ENCODE measurements at places on chromosomes 4 and X.

DNA sequence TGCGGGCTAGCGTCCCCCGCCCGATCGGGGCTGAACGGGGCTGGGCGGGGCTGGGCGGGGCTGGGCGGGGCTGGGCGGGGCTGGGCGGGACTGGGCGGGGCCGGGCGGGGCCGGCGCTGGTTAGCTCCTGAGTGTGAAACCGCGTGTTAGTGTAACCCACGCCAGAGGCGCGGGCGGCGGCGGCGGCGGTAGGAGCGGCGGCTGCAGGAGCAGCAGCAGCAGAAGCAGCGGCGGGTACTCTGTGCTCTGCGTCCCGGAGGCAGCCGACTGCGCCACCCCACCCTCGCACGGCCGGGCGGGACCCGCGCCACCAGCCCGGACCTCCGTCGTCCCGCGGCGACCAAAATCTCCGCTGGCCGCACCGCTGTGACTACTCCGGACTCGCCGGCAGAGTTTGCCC lies 128.1 kb downstream of the LAS1L start:
- DNase-seq: no peak

DNA sequence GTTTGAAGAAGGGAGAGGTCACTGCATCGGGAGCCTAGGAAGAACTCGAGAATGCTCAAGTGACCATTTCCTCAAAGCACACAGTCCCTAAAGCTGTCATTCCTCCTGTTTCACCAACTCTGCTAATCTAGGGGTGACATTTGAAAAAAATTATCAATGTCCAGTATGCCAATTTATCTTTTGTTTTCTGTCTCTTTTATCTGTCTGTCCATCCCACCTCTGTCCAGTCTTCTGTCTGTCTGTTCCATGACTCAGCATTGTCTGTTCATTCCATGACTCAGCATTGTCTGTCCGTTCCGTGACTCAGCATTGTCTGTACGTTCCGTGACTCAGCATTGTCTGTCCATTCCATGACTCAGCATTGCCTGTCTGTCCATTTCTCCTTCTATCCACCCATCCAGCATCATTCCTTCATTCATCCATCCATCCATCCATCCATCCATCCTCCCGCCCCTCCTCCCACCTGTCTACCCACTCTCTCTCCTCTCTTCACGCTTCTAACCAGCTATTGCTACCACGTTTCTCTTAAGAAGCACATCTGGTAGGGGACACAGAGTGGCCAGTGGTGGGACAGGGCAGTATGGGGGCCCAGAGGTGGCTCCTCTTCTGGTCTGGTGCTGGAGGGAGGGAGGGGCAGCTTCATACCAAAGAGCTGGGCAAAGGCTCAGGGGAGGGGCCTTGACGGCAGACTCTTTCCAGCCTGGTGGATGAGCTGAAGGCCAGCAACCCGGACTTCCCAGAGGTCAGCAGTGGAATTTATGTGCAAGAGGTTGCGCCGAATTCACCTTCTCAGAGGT lies 34.1 kb downstream of the HTRA3 start:
- DNase-seq: no peak

DNA sequence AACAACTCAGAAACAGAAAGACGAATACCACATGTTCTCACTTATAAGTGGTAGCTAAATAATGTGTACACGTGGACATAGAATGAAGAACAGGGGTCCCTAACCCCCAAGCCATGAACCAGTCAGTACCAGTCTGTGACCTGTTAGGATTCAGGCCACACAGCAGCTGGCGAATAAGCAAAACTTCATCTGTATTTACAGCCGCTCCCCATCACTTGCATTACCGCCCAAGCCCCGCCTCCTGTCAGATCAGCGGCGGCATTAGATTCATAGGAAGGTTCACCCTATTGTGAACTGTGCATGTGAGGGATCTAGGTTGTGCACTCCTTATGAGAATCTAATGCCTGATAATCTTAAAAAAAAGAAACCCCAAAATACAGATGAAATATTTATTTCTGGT lies 1128.7 kb downstream of the NLGN4X start:
- no peak for DNase-seq

DNA sequence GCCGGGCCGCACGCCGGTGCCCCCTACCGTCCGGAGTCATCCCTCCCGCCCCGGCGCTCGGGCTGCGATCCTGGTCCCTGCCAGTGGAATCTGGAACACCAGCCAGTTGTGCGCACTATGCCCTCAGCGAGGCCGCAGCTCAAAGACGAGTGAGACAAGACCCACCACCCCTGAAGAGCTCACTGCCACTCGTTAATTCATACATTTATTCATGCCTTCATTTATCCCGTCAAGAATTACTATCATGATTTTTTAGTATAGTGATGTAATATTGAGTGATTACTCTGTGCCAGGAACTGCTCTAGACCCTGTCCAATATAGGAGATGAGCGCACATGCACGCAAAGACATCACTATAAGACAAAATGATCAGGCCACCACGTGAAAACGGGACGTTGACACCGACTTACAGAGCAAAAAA lies 247 bp upstream of the PPA2 start:
- DNase-seq: no peak

DNA sequence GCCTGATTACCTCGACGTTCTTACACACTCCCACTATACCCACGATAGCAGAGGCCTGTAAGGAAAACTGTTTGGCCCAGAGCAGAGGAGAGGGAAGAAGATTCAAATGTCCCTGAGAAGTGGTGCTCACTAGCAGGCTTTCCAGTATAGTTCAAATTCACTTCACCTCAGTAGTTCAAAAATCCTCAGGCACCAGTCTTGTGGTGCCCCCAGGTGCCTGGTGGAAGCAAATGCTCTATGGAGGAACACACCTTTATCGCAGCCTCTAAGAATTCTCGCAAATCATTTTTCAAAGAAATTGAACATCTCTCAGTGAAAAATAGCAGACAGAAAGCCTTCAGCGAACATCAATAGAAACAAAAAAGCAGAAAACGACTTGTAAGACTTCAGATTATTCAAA lies 12.2 kb upstream of the MTMR1 start:
- no peak for DNase-seq

DNA sequence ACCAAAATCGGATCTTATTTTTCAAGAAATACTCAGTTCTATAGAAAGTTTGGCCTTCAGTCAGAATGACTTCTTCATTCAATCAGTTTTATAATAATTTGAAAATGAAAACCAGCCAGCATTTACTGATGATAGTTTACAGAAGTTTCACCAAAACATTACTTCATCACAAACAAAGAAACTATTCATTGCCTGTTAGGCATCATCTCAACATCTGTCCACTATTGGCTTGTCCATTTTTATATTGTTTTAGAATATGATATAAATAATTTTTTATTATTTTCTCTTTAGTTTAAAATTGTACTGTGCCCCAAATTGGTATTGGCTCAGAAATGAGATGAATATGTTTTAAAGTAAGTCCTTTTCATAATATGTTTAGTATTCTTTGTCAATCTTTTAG lies 38.4 kb downstream of the FAT4 start:
- DNase-seq: no peak

DNA sequence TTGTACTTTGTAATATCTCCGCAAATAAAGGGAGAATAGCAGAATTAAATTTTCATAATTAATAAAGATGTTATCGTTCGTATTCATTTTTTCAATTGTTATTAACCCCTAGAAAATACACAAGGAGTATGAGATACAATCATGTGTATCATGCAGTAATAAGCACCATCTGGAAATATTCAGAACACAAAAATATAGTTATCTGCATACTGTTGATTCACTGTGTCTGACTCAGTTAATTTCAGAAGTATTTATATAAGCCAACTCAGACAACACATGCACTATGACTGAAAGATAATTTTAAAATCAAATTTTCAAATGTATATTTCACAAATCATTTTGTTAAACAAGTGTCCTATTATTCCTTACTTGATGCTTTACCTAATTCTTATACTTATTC lies 1954.8 kb downstream of the ARAP2 start:
- no peak for DNase-seq

DNA sequence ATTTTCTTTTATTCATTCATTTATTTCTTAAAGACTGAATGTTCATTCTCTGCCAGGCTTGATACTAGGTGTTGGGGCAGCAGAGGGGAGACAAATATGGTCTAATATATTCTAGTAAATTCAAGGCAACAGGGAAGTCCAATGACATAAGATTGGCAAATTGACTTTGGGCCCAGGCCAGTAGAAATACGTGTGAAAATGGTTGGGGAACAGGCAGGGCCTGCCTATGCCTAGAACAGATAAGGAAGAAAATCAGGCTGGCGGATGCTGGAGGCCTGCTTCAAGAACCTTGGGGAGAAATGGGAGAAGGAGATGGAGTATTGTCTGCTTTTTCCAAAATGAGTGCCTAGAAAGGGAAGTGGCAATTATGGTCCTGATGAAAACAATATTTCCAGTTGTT lies 108.6 kb downstream of the RTL5 start:
- no peak for DNase-seq

DNA sequence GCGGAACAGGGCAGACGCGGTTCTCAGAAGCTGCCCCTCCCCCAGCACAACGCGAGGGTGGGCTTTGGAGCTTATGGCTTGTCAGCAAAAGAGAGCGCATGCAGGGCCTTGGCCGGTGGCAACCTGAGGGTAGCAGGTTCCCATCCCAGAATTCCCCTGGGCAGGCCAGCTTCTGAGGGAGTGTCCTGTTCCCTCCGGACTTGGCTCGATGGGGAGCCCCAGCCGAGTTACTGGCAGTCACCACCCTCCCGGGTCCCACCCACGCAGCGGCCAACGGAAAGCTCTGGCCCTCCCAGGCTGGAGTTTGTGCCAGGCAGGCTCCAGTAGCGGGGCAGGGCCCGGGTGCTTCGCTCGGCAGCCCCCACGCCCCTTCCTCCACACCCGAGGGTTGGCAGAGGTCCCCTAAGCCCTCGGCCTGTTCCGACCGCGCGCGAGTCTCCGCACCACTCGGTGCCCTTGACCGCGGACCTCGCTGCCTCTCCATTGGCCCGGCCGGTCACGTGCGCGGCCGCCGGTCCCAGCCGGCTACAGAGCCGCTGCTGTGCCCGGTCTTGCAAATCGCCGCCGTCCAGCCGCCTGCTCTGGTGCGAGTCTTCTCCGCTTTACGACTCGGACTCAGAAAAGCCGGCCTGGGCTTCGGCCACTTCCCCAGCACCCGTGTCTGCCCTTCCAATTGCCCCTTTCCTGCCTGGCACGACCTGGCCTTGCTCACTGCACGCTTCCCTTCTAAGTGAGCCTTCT lies 20.9 kb upstream of the MTM1 start:
- no peak for DNase-seq

- no peak for DNase-seq
These were observed 51.6 kb downstream of the RTL5 start for GRCh38 chrX:72080150-72080549.

- no peak for DNase-seq
These were observed 474.8 kb upstream of the SLIT2 start for GRCh38 chr4:19776929-19777328.

DNA sequence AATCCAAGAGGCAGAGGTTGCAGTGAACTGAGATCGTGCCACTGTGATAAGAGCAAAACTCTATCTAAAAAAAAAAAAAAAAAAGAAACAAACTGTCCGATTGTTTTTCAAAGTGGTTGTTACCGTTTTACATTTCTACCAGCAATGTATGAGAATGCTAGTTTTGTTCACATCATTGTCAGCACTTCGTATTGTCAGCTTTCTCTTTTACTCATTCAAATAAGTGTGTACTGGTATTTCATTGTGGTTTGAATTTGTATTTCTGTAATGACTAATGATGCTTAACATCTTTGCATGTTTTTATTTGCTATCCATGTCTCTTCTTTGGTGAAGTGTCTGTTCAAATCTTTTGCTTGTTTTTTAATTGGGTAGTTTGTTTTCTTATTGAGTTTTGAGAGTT lies 65.8 kb downstream of the GPR101 start:
- DNase-seq: no peak

DNA sequence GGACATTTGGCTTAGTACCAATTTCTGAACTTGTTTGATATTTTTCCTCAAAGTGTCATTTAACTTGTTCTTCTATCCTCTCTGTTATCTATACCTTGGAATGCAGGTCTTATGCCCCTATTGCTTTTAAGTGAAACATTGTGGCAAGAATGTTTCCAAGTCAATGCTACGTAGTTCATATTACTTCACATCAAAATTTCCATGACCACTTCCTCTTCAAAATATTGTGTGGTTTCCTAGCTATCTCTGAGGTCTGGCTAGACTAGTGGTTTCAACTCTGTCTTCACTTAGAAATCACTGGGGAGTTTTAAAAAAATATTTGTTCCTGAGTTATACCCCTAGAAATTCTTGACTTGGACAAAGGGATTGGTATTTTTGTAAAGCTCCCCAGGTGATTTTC lies 20.2 kb upstream of the RASGEF1B start:
- DNase-seq: no peak

DNA sequence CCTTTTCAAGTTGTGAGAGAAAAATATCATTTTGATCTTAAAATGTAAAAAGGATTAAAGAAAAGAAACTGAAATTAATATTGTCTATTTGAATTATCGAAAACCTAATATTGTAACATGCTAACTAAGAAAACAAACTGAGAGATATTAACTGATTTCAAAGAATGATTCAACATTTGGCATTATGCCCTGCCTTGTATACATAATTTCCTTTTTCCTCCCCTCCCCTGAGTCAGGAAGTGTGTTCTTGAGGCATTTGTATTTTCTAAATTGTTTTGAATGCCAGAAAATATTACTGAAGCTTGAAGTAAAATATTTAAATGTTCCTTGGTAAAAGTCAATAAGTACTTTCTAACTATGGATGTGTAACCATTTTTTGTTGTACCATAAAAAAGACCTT lies 49.4 kb downstream of the RPS6KA3 start:
- DNase-seq: no peak

DNA sequence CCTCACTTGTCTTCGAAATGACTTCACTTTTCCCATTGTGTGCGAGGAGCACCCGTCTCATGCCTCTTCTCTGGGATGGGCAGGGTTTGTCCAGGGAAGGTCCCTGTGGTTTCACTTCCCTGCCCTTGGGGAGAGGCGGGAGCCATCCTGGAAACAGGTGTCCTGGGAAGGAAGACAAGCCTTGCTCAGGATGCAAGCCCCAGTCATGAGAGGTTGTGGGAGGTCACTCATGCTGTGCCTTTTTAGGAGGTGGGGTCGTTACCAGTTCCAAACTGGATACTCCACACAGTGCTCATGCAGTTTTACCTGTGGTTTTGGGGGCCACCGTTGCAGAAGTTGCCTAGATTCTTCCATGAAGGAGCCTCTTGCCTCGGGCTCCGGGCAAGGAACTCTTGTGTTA lies 3.8 kb downstream of the RGS12 start:
- no peak for DNase-seq

DNA sequence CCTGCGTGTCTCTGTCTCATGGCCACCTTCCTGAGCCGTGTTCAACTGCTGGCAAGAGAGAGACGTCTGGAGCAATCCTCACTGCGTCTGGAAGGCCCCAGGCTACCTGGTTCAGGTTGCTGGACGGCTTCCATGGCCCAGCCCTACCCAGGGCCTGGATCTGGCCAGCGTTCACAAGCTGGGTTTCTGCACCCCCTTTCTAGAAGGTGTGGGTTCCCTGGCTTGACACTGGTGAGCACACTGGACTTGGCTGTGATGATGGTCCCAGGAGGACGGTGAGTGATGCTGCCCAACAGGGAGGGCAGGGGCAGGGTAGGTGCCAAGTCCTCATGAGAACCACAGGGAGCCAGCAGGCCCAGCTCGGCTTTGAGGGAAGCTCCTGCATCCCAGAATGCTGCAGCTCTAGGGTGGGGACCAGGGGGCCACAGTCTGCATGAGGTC lies 63.4 kb downstream of the HTRA3 start:
- DNase-seq: no peak

- DNase-seq: no peak
These were observed 1004.7 kb upstream of the LCORL start for GRCh38 chr4:19026281-19026680.

GRCh38 chr4:15930314-15930713 lies 8.2 kb downstream of the FGFBP1 start:
- DNase-seq: no peak

- DNase-seq: no peak
These were observed 430.3 kb downstream of the SPRY1 start for GRCh38 chr4:123826896-123827295.

- no peak for DNase-seq
These were observed 526.4 kb upstream of the PRKX start for GRCh38 chrX:4239650-4240540.
